Stimulated activated CD4-positive, alpha-beta T cell treated with anti-CD3 and anti-CD28 coated beads, TNF-alpha, amount 100 ng/mL, for 1 hour (primary cell): ENCODE measurements at places on chromosomes 2 and 18.

DNA sequence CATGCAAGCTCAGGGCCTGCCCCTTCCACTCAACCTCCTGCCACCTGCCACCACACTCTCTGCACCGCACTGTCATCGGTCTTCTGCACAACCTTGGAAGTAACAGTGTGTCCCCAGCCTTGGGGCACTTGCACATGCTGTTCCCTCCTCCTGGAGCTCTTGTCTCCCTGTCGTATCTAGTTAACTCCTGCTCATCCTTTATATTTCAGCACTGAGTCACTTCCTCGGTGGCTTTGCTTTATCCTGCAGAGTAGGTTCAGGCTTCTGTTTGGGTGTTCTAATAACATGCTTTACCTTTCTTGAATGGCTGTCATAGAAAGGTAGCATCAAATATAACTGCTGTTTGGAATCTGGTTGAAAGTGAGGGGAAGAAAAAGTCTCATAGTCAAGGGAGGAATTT, 25.3 kb downstream of the PAX8 start:
- DNase-seq: no peak

DNA sequence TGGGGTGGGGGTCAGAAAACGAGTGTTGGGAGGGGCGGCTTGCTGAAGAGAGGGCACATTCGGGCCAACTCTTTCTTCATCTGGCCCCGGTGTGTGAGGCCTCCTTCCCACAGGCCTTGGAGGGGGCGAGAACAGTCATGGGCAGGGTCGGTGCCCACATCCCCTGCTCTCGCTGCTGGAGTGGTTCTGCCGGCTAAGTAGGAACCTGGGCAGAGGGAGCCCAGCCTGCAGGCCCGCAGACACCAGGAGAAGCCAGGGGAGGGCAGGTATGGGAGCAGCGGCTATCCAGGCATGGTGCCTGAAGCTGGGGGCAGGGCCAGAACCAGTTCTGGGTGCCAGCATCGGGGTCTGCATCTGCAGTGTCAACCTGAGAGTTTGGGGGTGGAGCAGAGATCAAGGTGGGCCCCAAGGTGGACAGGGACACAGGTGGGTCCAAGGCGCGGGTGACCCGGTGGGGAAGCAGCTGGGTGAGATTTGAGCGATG, 46.6 kb upstream of the HPCAL1 start:
- no peak for DNase-seq

- no peak for DNase-seq
Observed at GRCh38 chr2:27024188-27024587, 8.6 kb upstream of the TMEM214 start.

GRCh38 chr2:54671875-54672589, 51.4 kb upstream of the EML6 start:
- no peak for DNase-seq

DNA sequence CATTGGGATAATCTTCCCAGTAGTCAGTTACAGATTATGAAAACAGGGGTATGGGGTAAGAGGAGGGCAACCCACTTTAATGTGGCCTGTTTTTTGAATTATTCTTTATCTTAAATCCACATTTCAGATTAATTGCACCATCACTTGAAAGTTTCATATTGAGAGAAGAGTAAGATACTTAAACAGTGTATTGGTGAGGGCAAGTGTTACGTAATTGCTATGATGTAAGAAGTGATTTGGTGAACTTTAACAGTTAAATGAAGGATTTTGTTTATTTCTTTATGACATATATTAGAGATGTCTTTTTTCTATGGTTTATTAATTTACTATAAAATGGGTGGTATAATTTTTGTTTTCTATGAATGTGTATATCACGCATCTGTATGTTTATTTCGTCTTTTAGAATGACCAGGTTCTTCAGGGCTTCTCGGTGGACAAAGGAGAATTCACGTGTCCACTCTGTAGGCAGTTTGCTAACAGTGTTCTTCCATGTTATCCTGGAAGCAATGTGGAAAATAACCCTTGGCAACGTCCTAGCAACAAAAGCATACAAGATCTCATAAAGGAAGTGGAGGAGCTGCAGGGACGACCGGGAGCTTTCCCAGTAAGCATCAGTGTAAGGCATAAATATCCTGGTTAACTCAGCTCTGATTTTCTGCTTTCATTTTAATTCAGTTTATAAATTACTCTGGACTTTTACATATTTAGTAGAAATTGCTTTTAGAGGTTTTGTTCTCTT, 171.2 kb upstream of the MYO3B start:
- DNase-seq: no peak

DNA sequence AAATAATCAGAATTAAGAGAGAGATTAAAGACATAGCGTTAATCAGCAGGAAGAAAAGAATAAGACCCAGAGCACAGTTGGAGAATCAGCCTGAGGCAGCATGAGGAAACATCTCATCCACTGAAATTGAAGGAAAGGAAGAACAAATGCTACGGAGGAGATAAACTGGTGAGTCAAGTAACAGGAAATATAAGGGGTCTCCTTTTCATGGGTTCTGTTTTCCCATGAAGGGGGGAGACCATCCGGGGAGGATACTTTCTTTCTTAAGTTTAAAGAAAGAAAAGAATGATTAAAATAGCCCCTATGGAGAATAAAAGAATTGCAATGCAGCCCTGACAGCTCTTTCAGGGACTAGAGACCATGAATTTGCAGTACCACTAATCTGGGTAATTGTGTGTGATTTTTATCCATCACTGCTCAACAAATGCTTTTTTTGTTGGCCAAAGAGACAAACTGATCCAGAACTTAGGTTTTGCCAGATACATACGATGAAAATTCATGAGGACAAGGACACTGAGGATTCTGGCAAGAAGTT, 17.7 kb downstream of the ROCK2 start:
- no peak for DNase-seq

- no peak for DNase-seq
Observed at GRCh38 chr2:68272246-68272994, 20.1 kb upstream of the PPP3R1 start.

GRCh38 chr18:48124857-48125626, 194.6 kb upstream of the SMAD2 start:
- no peak for DNase-seq

DNA sequence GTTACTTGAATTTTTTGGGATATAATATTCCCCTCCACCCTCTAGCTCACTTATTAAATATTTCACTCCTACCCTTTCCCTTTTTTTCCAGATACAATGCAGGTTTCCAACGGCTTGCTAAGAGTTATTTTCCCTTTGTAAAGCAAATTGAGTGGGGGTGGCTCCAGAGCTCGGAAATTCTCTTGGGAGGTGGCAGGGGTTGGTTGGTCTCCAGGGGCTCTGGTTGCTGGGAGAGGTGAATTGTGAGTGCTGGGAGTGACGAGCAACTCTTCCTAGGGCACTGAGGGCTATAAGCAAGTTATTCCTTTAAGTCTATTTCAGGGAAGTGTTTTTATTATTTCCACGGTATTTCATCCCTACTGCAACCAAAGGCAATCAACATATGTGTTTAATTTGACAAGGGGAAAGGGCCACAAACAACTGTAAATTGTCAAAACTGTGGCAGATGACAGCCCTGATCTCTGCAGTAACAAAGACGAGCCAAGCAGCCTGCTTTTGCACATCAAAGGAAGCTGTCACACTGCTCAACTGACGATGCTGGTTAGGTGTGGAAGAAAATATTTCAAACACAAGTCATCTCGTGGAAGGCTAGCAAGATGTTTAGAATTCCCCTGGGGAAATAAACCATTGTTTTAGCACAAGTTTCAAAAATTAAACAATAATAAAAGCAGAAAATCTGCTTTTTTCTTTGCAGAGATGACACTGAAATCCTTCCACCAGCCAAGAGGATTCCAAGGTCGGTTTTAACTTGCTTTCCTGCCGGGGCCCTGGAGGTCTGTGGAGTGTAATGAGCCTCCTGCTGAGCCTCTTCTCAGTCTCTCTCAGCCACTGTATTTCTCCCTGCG, 34.8 kb upstream of the ASXL2 start:
- DNase-seq: no peak

- no peak for DNase-seq
Observed at GRCh38 chr2:225027061-225027762, 15.1 kb downstream of the DOCK10 start.

GRCh38 chr2:190418727-190419126, 10.6 kb downstream of the MFSD6 start:
- DNase-seq: no peak

DNA sequence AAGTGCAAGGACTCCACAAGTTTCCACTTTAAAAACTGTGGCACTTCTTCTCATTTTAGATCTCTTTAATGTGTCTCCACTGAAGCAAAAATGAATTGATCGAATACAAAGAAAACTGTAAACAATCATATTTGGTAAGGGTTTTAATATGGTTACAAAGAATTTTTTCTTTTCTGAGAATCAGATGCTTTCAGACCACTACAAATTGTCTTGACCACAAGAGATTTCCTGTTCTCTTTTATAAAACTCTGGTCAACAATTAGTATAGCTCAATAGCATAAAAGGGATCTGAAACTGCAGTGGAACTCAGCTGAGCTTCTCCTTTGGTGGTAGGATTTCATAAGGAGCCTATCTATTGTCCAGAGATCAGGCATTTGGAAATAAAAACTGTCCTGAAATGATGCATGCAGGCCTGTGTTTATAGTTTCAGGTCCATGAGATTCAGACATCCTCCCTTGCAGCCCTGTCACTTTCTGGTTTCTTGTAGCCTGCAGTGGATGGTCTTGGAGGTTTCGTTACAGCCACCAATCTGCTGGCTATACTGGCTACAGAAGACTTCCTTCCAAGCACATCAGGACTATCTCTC, 120.0 kb downstream of the DOCK10 start:
- no peak for DNase-seq

DNA sequence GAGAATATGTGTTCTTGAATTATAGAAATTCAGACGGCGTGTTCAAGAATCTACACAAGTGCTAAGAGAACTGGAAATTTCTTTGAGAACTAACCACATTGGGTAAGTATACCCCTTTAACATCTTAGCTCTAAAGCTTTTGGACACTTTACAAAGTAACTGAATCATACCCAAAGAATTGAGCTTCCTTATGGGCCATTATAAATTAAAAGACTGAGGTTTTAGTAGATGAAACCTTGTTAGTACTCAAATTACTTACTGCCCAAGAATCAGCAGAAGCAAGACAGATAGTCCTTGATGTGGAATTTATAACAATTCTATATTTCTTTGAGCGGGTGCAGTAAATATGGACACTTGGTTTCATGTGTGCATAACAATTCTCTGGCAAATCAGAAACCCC, 168.3 kb downstream of the PRPF40A start:
- no peak for DNase-seq

DNA sequence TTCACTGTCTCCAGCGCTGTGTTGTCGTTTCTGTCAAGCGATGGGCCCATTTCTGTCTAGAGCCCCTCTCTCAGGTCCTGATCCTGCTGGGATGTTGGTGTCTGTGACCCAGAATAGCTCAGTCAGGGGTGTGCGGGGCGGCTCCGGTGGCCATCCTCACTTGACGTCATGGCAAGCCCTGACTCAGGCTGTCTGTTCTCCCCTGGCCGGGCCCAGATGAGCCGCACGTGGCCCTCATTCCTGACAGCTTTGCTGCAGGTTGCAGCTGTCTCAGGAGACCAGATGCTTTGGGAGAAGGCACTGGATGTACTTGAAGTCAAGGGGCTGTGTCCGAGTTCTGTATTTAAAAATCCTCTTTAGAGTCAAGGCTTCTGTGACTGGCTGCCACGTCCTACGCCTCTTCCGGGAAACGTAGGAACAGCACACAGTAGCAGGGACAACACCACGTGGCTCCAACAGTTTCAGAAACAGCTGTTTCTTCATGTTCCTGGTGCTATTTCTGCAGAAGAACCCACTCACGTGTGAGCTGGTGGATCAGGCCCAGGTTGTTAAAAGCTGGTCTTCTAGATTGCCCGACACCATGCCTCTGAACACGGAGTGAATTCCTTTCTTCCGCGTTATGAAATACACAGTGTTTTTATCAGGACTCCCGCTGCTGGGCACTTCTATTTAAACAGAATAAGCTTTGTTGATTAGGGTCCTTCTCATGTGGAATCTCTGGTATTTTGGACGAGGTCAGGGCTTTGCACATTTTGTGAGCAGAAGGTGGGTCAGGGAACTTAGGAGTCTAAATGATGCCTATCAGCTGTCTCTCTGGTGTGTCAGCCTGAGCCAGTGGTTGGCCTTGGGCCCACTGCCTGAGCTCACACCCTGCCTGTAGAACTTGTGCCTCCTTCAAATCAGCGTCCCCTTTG, 28.3 kb upstream of the NTSR2 start:
- DNase-seq: no peak

DNA sequence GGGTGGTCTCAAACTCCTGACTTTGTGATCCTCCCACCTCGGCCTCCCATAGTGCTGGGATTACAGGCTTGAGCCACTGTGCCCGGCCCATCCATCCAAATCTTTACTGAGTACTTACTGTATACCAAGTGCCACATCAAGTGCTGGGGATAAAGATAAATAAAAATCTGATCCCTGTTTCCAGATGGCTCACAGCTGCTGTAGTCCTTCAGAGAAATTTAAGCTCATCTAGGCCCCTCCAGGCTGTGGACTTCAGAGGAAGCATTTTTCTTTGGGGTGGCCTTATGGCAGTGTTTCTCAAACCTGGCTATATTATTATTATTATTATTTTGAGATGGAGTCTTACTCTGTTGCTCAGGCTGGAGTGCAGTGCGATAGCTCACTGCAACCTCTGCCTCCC, 33.7 kb upstream of the GTF2A1L start:
- no peak for DNase-seq

DNA sequence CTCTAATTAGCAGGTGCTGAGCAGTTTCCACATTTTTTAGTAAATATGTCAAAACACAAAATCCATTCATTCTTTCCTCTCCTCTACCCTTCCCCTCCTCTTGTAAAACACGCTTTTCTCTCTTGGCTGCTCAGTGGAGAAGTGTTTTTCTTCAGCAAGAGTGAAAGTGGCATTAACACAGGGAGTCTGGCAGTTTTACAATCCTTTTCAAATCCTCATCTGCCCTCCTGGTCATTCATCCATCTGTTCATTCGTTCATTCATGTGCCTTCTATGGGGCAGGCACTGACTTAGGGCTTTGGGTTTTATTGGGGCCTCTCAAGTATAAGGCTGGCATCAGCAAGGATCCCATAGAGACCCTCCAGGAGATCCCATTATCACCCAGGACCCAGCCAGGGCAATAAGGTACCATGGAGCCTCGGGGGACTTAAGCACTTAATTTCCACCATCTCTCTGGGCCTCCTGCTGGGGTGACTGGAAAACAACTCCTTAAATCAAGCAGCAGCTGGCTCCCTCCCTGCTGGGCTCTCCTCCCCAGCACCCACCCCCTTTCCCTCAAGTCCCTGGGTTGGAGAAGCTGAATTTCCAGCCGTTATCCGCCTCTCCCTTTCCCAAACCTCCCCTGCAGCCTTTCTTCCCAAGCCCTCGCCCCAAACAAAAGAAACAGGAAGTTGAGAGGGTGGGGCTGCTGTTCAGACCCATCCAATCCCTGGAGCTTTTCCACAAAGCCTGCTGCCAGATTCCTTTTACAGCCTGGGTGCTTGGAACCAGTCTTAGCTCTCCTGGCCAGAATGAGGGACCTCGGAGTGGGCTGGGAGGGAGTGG, 32.6 kb downstream of the MARCHF4 start:
- no peak for DNase-seq
